ENCODE measurements at places on chromosomes 3 and 15.
A peak's percentile ranks its signal among the peaks of the same experiment; 100 is the strongest.

DNA sequence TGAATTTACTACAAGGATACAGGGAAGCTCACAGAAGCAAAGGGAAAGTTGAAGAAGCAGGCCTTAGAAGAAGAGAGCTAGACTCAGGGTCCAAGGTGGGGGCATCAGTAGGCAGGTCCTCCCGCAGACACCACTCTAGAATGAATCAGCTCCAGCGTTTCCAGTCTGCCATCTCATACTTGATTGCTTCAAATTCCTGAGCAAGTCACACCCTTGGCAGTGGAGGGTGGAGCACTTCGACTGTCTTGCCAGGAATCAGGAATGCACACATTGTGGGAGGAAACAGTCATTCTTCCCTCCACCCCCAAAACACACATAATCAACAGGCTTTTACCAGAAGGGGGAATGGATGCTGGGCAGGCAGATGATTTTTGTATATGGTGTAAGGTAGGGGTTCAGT, 78.5 kb downstream of the CHCHD6 start:
- DNase-seq, result no peak

GRCh38 chr15:70610541-70610940, 152.8 kb downstream of the UACA start:
- DNase-seq, result no peak

GRCh38 chr3:124565551-124565950, 164.7 kb upstream of the UMPS start:
- DNase-seq, result no peak

DNA sequence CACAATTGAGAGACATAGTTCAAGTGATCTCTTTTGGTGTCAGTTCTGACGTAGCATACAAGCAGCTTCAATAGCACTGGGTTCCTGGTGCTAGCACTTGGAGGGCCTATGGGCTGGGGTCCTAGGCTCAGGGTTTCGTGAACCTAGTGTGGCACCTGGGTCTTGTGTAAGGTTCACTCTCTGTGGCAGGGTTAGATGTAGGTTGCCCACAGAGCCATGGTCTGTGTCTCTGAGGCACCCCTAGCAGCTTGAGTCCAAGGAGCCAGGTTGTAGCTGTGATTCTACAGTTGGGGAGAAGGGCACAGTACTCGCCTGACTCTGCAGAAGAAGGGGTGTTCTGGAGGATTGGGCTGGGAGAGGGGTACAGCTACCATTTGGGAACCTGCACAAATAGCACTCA, 282.6 kb upstream of the LRRC3B start:
- DNase-seq, result no peak

GRCh38 chr3:71652781-71653413, 69.4 kb upstream of the FOXP1 start:
- DNase-seq, result peak; percentile 68

- DNase-seq, result no peak
These were observed 17.3 kb downstream of the HDAC11 start for GRCh38 chr3:13497386-13497785.

DNA sequence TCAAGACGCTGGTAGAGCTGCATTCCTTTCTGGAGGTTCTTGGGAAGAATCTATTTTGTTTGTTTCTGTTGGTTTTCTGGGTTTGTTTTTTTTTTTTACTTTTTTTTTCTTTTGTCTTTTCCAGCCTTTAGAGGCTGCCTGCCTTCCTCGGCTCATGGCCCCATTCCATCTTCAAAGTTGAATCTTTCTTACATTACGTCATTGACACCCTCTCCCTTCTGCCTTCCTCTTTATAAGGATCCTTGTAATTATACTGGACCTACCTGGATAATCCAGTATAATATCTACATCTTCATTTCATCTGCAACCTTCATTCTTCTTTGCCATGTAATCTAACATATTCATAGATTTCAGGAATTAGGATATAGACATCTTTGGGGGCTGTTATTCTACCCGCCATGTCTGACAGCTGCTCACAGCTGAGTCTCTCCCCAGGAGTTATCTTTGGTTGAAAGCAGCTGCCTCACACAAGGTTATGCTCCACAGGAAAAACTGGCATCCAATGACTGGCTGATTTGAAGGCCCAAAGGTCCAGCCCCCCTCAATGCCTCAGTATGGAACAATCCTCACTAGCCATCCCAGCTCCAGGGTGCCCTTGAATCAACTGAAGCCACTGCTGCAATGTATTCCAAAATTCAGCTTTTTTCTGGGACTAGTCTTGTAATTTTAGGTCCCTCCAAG, 38.4 kb upstream of the THBS1 start:
- DNase-seq, result no peak

DNA sequence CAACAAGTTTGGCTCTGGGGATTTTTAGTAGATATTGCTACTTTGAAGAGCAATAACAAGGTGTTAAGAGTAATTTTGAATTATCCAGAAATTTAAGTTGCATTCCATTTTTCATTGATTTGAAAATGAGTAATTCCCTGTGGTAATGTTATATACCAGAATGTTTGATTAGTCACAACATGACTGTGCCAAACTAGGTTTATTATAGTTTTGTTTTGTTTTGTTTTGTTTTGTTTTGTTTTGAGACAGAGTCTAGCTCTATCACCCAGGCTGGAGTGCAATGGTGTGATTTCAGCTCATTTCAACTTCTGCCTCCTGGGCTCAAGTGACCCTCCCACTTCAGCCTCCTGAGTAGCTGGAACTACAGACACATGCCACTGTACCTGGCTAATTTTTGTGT, 40.7 kb downstream of the CNOT10 start:
- DNase-seq, result no peak

- no peak for DNase-seq
These were observed 19.6 kb downstream of the CD86 start for GRCh38 chr3:122074621-122075265.

DNA sequence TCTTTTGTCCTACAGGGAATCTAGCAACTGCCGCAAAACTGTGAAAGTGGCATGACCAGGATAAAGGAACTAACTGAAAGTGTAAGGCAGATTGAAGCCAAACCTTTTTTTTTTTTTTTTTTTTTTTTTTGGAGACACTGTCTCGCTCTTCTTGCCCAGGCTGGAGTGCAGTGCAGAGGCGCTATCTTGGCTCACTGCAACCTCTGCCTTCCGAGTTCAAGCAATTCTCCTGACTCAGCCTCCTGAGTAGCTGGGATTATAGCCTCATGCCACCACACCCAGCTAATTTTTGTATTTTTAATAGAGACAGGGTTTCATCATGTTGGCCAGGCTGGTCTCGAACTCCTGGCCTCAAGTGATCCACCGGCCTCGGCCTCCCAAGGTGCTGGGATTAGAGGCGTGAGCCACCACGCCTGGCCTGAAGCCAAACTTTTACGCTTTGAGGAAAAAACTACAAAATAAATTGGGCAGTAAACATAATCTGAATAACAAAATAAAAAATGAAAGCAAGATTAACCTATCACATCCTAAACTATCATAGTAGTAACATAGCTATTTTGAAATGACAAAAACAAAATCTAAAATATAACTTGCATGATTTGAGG, 9.7 kb downstream of the SLTM start:
- DNase-seq, result no peak

DNA sequence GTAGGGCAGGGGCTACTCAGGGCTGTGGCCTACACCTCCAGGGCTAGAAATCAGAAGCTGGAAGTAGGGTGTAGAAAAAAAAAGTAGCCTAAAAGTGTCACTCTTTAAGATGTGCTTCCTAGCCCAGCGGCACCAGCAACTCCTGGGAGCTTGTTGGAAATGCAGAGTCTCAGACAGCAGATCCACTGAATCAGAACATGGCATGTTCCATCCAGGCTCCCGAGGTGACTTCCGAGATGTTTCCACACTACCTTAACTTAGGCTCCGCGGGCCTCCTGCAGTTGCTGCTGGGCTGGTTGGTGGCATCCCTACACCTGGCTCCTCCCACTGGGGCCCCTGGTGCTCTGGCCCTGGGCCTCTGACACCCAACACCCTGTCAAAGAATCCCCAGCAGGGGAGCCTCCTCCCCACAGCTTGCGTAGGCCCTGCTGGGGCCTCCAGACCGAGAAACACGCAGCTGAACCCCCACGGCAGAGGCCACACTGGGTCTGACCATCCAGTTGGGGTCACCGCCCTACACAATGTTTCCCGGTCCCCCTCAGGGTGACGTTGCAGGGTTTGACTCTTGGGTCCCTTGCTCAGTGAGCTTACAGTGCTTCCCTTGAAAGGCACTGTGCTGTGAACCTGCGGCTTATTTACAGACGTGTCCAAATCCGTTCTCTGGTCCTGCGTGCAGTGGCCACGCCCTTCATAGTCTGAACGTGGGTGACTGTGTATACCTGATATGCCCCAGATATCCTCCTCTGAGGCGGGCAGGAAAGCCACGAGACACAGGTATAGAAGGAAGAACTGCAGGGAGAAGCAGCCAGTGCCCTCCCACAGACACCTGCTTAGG, 46.5 kb downstream of the FAM174B start:
- DNase-seq, result no peak

GRCh38 chr3:48128774-48129173, 59.4 kb downstream of the CDC25A start:
- no peak for DNase-seq

DNA sequence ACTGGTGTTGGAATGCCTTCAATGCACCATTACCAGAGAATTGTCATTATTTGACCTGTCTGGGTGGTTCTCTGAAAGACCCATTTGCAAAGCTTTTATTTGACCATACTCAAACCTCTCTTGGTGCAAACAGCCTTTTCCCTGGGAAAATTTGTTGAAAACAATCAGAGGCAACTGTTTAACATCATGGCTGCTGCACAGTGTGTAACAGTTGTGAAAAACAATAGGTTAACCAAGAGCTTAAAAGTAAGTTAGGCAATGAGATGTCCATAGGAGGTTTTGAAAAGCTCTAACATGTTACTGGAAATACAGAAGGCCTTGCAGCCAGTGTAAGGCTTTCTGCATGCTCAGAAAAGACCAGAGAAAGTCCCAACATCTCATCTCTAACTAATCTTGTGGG, 18.9 kb downstream of the SPINK8 start:
- DNase-seq, result no peak

GRCh38 chr3:98048586-98048985, 13.5 kb upstream of the GABRR3 start:
- DNase-seq, result no peak

GRCh38 chr15:89753855-89754254, 2.8 kb upstream of the MESP1 start:
- DNase-seq, result no peak

- no peak for DNase-seq
These were observed 5.8 kb downstream of the HEXA start for GRCh38 chr15:72369964-72370363.

GRCh38 chr3:167114619-167115018, 265.5 kb downstream of the ZBBX start:
- DNase-seq, result no peak

DNA sequence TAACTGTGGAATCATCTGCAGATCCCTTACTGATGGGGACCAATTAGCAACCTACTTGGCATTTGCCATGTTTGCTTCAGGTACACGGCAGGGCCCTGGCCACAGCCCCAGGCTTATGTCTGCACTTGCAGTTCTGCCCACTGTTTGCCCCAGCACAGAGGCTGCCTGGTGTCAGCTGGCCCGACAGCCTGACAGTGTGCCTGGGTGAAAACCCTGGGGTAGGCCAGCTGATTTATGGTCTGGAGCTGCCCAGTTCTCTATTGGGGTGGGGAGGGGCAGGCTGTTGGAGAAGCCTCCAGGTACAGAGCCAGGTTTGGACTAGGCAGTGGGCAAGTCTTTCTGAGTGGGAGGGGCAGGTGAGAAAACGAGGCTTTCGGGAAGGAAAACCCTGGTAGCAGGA, 11.2 kb upstream of the TGM5 start:
- no peak for DNase-seq

DNA sequence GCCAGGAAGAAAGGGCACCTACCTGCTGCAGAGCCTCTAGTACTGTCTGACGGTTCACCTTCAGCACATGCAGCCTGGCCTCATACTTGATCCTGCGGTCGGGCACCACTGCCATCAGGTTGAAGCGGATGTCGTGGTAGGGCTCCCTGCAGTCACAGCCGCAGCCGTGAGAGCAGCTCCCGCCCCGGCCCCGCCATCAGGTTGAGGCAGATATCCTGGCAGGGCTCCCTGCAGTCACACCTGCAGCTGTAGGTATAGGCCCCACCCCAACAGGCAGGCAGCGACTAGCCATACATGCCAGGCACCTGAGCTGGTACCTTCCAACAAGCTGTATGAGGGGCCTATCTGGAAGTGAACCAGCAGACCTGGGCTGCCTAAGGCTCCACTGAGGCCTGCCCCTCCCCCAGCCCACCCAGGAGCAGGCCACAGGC, 38.7 kb downstream of the SEMA3G start:
- DNase-seq, result no peak

DNA sequence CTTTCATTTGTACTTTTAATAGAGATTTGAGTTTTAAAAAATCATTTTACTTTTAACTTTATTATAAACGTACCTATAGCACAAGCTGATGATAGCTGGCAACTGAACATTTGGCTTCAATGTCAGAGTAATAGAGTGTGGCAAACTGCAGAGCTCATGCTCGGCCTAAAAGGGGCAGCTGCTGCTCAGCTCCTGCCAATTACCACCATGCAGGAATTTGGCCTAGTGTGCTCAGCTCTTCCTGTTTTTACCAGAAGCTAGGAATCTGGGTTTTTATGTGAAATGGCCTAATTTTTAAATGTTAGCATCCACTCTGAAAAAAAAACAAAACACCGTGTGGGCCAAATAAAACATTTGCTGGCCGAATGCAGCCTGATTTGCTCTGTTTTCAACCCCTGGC, 1.8 kb downstream of the IFT122 start:
- DNase-seq, result no peak

GRCh38 chr15:61729646-61730045, 330.6 kb downstream of the VPS13C start:
- no peak for DNase-seq

DNA sequence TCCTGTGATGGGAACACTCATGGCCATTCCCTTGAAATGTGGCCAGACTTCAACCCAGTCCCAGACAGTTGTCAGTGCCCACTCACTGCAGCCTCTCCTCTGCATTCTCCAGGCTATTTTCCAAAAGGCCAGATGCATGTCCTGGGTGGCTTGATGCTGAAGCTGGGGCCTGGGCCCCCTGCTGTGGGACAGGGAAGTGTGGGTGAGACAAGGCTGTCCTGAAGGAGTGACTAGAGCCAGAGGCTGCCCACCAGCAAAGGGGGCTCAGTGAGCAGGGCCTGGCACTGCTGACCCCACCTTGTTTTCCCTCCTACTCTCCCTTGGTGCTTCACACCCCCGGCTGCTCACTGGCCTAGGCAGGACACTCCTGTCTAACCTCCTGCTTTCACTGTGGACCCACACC, 11.9 kb downstream of the CISH start:
- DNase-seq, result no peak

DNA sequence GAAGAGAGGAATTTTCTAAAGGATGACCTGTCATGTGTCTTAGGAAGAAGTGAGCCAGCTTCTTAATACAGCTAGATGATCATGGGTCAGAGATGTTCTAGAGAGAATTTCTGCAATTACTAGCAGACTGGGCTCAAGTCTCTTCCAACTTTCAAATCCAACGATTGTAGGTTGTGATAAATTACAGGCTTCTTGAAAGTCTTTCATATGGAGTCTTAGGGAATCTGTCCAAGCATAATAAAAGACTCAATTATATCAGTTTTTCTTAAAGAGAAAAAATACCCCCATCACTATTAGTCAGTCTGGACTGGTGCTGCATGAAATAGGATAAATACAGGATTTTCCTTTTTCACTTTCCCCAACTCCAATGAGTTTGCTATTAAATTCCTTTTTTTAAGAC, 59.1 kb downstream of the DRD3 start:
- no peak for DNase-seq

GRCh38 chr3:185758912-185759311, 65.9 kb downstream of the IGF2BP2 start:
- DNase-seq, result no peak

- no peak for DNase-seq
These were observed 10.6 kb downstream of the LSG1 start for GRCh38 chr3:194661374-194661773.

GRCh38 chr3:25515171-25515570, 87.1 kb downstream of the RARB start:
- DNase-seq, result no peak

Data from NCI-H146 (cell line).